ENCODE measurements at places on chromosomes 16 and 17.

GRCh38 chr17:10309003-10309974 lies 63.5 kb downstream of the MYH13 start:
- DNase-seq, result no peak

GRCh38 chr16:7343243-7343642 lies 10.6 kb downstream of the RBFOX1 start:
- DNase-seq, result no peak

DNA sequence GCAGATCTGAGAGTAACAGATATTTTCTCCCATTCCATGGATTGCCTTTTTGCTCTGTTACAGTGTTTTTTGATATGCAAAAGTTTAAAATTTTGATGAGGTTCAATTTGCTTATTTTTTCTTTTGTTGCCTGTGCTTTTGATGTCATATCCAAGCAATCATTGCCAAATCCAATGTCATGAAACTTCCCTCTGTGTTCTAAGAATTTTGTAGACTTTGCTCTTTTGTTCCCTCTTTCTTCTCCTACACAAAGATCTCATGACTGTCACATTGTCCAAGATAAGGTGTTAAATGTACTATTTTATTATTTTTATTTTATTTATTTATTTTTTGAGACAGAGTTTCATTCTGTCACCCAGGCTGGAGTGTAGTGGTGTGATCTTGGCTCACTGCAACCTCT lies 18.9 kb upstream of the KCNH6 start:
- no peak for DNase-seq

DNA sequence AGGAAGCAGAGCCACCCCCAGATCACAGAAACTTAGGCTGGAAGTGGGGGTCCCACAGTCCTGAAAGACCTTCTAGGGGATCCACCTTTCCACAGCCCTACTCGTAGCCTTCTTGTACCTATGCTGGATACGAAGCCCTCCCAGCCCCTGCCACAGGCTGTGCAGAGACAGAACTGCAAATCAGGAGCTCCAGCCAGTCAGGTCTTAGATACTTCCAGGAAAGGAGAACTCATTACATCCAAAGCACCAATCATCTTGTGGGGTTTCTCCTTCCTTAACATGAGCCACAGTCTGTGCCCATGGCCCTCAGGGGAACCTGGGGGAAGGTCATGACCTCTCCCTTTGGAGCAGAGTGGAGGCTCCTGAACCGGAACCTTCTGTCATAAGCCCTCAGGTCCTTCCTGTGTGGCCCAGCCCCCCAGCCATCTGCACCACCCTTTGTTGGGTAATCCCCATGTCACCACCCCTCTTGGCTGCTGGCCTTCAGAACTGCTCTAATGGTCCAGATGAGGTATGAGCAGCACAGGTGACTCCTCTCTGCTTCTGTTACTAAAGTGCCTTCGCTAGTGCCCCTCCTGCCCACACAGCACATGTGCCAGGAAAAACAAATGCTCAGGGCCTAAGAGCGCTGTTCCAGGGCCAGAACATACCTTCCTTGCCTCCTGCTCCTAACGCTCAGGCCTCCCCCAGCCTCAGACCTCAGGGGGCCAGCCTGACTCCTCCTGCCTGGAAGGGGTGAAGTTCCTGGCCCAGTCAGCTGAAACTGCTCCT lies 14.6 kb downstream of the SRCIN1 start:
- DNase-seq, result no peak

DNA sequence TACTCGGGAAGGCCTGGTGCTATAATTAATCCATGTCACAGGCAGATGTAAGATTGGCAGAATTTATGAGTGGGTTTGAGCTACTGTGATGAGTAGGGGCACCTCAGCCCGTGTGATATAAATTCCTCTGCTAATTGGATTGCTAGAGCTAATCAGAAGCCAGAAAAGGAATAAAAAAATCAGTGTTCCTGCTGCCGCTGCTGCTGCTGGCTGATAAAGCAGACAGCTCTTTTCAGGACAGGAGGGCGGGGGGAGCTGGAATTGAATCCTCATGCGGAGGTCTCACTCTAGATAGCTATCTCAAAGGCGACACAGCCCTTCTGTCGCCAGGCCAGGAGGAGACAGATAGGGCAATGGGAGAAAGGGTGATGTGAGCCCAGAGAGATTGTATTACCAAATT lies 182.7 kb upstream of the ZFHX3 start:
- no peak for DNase-seq

GRCh38 chr17:9533441-9533840 lies 42.2 kb downstream of the STX8 start:
- DNase-seq, result no peak

GRCh38 chr16:88773812-88774291 lies 11.2 kb downstream of the PIEZO1 start:
- DNase-seq, result no peak

DNA sequence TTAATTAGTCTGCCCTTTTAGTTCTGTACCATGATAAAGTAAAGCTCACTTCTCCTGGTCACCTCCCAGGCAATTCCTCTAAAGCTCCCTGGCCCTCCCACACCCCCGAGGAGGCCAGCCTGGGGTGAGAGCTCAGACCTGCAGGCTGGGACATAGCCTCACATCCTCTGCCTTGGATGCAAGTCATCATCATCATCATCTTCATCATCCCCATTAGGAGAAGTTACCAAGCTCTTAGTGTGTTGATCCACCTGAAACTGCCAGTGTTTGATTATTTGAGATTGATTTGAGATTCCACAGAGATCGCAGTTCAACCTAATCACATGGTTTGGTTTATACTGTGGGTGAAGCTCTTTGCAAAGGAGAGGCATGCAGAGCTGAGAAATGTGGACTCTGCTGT lies 197.5 kb downstream of the CYLD start:
- no peak for DNase-seq
